Activated CD4-positive, alpha-beta memory T cell treated with anti-CD3 and anti-CD28 coated beads for 36 hours (primary cell): ENCODE measurements at places on chromosomes 3 and 15. TPM values are rescaled to one million over a fixed set of nuclear protein-coding genes. Genes with fewer than 3 reads are reported as not detected.
A peak's percentile ranks its signal among the peaks of the same experiment; 100 is the strongest.

DNA sequence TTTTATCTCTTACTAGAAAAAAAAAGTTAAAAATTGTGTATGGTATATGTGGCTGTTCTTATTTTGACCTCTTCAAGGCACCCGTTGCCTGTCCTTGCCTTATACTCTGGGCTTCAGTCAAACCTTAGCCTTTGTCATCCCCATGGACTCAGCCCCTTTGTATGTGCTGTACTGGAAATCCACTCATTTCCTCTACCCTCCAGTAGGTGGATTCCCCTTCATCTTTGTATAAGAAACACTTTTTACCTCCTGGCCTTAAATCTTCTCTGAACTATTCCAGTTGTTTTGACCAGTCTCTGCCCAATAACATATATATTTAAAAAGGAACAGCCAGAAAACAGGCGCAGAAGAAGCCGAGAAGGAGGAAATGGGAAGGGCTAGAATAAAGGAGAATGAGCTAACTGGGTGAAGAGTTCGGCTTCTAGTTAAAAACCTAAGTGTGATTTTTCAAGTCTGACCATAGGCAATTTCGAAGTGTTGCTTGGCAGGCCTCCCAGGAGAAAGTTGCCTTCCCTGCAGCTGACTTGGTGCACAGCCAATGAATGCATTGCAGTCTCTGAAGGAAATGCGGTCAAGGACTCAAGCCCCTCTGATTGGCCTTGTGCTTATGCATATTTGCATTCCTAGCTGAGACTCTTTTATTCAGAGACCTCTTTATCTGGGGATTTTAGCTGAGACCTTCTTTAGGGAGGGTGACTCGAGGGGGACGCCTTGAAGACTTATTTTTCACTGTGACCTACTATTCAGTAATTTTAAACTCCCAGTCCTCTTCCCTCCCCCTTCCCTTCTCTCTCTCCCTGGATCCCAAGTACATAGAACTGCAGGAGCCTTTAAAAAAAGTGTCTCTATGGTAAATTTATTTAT, 277.4 kb downstream of the ROBO1 start:
- no peak for DNase-seq
- H3K27me3 ChIP-seq = no peaks in the 10 kb centered on the region
- no peaks in the 10 kb centered on the region for H3K36me3 ChIP-seq
- no peak overlapping the region for H3K4me3 ChIP-seq

DNA sequence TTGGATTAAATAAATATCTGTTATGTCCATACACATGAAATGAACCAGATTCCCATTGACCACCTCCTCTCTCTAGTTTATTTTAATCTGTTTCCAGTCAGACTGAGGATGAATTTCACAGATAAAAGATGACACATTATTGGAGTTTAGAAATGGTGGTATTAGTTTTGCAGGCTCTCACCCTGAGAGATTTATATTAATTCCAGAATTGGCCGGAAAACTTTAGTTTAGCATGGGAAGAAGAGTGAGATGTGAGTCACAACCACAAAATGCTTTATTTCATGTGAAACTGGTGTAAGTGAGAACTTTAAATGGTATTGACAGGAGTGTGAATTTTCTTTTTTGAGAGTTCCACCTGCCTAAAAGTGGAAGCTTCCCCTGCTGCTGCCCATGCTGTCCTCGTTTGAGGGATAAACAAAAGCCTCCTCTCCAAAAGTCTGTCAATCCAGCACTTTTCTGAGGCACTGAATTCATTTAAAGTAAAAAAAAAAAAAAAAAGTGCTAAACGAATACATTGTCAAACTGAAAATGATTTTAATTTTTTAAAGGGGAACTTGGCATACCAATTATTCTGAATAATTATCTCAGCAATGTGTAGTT, 65.1 kb upstream of the EPHA3 start:
- H3K4me1 ChIP-seq = no peaks in the 10 kb centered on the region
- no peak overlapping the region for H3K27ac ChIP-seq
- no peaks in the 10 kb centered on the region for H3K27me3 ChIP-seq
- no peak for DNase-seq

The TTLL13 gene
- 0.55 TPM for total RNA-seq

GRCh38 chr15:87207990-87208580, 1048.5 kb downstream of the NTRK3 start:
- no peaks in the 10 kb centered on the region for H3K36me3 ChIP-seq
- peaks cover 3% of the 10 kb centered on the region for H3K27me3 ChIP-seq
- no peak overlapping the region for H3K27ac ChIP-seq
- H3K4me1 ChIP-seq = no peaks in the 10 kb centered on the region

DNA sequence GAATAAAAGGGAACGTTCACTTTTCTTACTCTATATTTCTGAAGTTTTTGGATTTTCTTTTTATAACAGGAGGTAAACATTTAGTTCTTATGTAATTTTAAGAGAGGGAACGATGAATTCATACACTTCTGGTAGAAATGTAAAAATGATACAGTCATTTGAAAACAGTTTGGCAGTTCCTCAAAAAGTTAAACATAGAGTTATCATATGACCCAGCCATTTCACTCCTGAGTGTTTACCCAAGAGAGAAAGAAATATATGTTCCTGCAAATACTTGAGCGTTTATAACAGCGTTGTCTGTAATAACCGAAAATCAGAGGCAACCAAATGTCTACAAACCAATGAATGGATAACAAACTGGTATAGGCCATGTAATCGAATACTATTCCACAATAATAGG, 20.8 kb upstream of the CCR9 start:
- no peak overlapping the region for H3K27ac ChIP-seq
- H3K4me1 ChIP-seq = peaks cover 52% of the 10 kb centered on the region
- H3K27me3 ChIP-seq = peaks cover 65% of the 10 kb centered on the region
- H3K4me3 ChIP-seq = no peak overlapping the region
- no peak for DNase-seq
- H3K36me3 ChIP-seq = peaks cover 5% of the 10 kb centered on the region

DNA sequence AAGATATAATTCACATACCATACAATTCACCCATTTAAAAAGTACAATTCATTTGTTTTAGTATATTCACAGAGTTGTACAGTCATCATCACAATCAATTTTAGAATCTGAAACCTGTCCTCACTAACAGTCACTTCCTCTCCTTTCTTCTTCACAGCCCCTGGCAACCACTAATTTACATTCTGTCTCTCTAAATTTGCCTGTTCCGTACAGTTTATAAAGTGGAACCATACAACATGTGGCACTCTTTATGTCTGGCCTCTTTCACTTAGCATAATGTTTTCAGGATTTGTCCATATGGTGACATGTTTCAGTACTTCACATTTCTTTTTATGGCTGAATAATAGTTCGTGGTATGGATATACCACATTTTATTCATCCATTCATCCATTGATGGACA, 22.7 kb downstream of the ERICH6 start:
- DNase-seq = no peak
- no peak overlapping the region for H3K27ac ChIP-seq
- H3K4me1 ChIP-seq = peaks cover 22% of the 10 kb centered on the region
- peaks cover 4% of the 10 kb centered on the region for H3K36me3 ChIP-seq

- peaks cover 15% of the 10 kb centered on the region for H3K36me3 ChIP-seq
- peak; percentile 48 for DNase-seq
- H3K4me3 ChIP-seq = no peak overlapping the region
- peaks cover 41% of the 10 kb centered on the region for H3K4me1 ChIP-seq
These were observed 1.8 kb upstream of the MESD start for GRCh38 chr15:80991421-80991820.

The PLD1 gene
- 1.4 TPM for total RNA-seq

The PLA2G4F gene
- total RNA-seq = not detected

The CLRN1 gene
- total RNA-seq = not detected

DNA sequence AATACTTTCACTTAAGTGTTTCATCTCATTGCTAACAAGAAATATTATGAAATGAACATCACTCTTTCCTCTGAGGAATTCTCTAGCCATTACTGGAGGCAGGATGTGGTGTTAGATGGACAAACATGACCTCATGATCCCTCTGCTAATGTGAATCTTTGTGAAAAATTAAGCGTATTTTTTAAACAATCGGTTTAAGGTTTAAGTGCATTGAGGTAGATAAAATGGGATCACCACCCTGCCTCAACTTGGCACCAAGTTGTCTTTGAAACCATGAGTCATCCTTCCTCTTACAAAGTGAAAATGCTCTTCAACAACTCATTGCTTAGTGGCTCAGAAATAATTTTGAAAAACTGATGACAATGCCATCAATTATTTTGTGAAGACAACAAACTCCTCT, 76.0 kb upstream of the DCBLD2 start:
- DNase-seq = no peak
- no peak overlapping the region for H3K27ac ChIP-seq
- no peaks in the 10 kb centered on the region for H3K36me3 ChIP-seq
- H3K4me3 ChIP-seq = no peak overlapping the region

DNA sequence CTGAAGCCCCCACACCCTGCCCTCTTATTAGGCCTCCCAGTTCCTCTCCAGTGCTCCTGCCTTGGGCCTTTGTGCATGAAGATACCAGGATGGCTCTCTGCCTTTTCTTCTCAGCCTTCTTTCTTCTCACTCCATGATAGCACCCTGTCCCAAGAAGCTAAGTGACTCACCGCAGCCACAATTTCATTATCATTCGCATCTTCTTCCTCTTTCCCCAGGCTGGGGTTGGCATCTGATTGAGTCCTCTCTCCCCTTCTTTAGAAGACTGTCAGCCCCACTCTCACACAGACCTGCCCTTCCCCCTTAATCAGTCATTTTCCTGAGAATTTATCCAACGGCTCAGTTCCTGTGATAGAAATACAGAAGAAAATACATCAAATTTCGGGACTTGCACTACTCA, 102.0 kb downstream of the STAC start:
- no peak overlapping the region for H3K4me3 ChIP-seq
- no peaks in the 10 kb centered on the region for H3K27me3 ChIP-seq
- H3K4me1 ChIP-seq = no peaks in the 10 kb centered on the region
- H3K36me3 ChIP-seq = no peaks in the 10 kb centered on the region
- H3K27ac ChIP-seq = no peak overlapping the region

The CX3CR1 gene
- total RNA-seq = 0.07 TPM

DNA sequence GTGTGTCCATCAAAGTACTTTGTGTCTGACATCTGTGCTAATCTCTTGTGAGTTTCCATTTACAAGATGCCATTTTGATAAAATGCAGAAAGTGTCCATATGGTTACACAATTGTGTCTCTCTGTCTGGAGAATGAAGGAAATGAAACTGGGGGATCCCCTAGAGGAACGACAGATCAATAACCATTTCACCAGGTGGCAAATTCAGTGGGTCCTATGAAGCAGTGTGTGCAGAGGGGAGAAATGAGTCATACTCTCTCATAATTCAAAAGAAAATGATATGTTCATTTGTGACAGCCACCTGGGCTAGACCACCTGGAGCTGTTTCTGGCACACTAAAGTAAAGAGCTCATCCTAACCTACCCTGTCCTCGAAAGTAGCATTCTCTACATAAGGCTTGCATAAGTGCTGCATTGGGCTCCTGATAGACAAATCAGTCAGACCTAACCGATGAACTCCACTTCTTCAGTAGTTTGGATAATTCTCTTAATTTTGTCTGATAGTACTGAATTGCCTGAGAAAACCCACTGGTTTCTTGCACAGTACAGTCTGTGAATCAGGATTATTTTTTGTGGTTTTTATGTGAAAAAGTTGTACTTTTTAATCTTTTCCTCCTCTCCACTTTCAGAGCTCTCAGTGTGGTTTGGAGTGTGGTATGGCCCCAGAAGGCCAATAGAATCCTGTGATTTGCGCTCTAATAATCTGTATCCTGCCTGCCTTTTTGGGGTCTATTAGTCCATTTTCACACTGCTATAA, 10.3 kb upstream of the CD47 start:
- H3K27ac ChIP-seq = peak overlapping the region; percentile 24
- no peaks in the 10 kb centered on the region for H3K27me3 ChIP-seq
- H3K4me1 ChIP-seq = peaks cover 33% of the 10 kb centered on the region

The ALG1L2 gene
- not detected for total RNA-seq

The GJD2 gene
- total RNA-seq = not detected

DNA sequence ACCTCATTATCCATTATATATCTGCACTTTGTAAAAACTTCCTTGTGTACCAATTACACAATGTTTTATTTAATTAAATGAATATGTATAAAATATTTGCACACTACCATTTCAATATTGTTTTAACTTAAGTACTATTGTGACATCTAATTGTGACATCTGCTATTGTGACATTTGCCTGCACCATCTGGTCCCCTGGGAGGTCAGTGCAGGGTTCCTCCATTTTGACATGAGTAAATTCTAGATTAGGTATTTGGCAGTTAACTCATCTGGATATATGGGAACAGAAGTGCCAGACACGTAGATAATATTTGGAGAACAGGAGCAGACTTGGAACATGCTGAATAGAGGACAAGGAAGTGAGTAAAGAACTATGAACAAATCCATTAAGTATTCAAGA, 332.1 kb downstream of the VGLL3 start:
- no peak overlapping the region for H3K4me3 ChIP-seq
- H3K27me3 ChIP-seq = no peaks in the 10 kb centered on the region
- H3K36me3 ChIP-seq = no peaks in the 10 kb centered on the region
- H3K27ac ChIP-seq = no peak overlapping the region
- no peak for DNase-seq
- no peaks in the 10 kb centered on the region for H3K4me1 ChIP-seq

- H3K36me3 ChIP-seq = no peaks in the 10 kb centered on the region
- H3K27ac ChIP-seq = no peak overlapping the region
- H3K27me3 ChIP-seq = peaks cover 6% of the 10 kb centered on the region
- H3K4me3 ChIP-seq = no peak overlapping the region
- H3K4me1 ChIP-seq = no peaks in the 10 kb centered on the region
These were observed 19.2 kb downstream of the MNS1 start for GRCh38 chr15:56445746-56446145.

The EIF1B gene
- 51.0 TPM for total RNA-seq

GRCh38 chr3:37935756-37936666, 54.6 kb upstream of the VILL start:
- DNase-seq = no peak
- H3K4me1 ChIP-seq = no peaks in the 10 kb centered on the region
- no peaks in the 10 kb centered on the region for H3K27me3 ChIP-seq
- H3K4me3 ChIP-seq = no peak overlapping the region
- no peak overlapping the region for H3K27ac ChIP-seq
